ENCODE measurements at places on chromosomes 16 and 17. TPM values are rescaled to one million over a fixed set of nuclear protein-coding genes. Genes with fewer than 3 reads are reported as not detected.
A peak's percentile ranks its signal among the peaks of the same experiment; 100 is the strongest.

NUPR1 gene
- not detected for total RNA-seq

KRTAP2-1 gene
- not detected for total RNA-seq

CHST5 gene
- total RNA-seq, result not detected

SPOP gene
- 61.6 TPM for total RNA-seq

GRCh38 chr16:30186782-30187555, 3.6 kb downstream of the CORO1A start:
- H3K27me3 ChIP-seq, result no peaks in the 10 kb centered on the region
- peak overlapping the region; percentile 100 for H3K27ac ChIP-seq
- H3K4me3 ChIP-seq, result peak overlapping the region; percentile 100
- H3K36me3 ChIP-seq, result peaks cover 44% of the 10 kb centered on the region

- H3K27me3 ChIP-seq, result peaks cover 9% of the 10 kb centered on the region
- DNase-seq, result peak; percentile 87
- H3K27ac ChIP-seq, result no peak overlapping the region
- H3K36me3 ChIP-seq, result peaks cover 6% of the 10 kb centered on the region
These were observed 3.6 kb upstream of the ZNHIT3 start for GRCh38 chr17:36482611-36483504.

DNA sequence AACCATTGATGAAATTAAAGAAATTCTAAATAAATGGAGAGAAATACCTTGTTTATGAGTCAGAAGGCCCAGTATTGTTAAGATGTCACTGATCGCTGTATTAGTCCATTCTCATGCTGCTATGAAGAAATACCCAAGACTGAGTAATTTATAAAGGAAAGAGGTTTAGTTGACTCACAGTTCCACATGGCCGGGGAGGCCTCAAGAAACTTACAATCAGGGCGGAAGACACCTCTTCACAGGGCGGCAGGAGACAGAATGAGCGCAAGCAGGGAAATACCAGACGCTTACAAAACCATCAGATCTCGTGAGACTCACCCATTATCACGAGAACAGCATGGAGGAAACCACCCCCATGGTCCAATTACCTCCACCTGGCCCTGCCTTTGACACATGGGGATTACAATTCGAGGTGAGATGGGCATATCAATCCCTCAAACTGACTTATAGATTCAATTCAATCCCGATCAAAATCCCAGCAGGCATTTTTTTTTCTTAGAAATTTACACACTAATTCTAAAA, 157.2 kb downstream of the ENGASE start:
- no peaks in the 10 kb centered on the region for H3K36me3 ChIP-seq
- DNase-seq, result no peak
- no peak overlapping the region for H3K27ac ChIP-seq
- H3K27me3 ChIP-seq, result peaks cover 2% of the 10 kb centered on the region
- H3K4me3 ChIP-seq, result no peak overlapping the region

GRCh38 chr17:20120836-20121235, 111.7 kb downstream of the SPECC1 start:
- peaks cover 2% of the 10 kb centered on the region for H3K4me1 ChIP-seq
- DNase-seq, result no peak
- peaks cover 1% of the 10 kb centered on the region for H3K27me3 ChIP-seq
- H3K4me3 ChIP-seq, result no peak overlapping the region
- no peak overlapping the region for H3K27ac ChIP-seq

- no peaks in the 10 kb centered on the region for H3K27me3 ChIP-seq
- no peak overlapping the region for H3K4me3 ChIP-seq
- H3K4me1 ChIP-seq, result peaks cover 23% of the 10 kb centered on the region
These were observed 11.0 kb upstream of the CENPT start for GRCh38 chr16:67858500-67858899.

DNA sequence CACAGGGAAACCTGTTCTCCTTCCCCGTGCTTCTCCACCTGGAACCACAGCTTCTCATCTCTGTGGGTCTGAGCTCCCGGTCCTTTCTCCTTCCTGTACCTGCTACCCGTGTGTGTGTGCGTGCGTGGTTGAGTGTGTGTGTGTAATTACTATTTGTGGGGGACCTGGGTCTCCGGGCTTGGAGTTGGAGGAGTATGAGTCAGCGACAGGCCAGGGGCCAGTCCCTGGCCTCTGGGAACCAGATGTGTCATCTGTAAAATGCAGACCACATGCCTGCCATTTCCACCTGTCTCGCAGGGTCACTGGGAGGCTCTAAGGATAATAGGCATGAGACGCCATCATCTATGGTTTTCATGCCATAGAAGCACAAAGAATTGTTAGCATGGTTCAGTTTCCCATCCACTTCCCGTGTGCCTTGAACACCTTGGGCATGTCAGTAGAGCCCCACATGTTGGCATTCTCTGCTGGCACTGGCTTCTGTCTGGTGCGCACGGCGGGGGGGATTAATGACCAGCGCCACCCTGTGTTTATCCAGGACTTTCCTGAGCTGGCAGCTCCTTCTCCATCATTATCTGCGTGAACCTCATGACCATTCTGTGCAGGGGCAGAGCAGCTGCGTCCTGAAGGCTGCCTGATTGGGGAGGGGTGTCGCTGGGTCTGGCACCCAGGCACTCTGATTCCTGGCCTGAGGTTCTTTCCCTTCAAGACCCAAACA, 1.5 kb downstream of the ZNF205 start:
- peaks cover 8% of the 10 kb centered on the region for H3K27me3 ChIP-seq
- H3K4me1 ChIP-seq, result no peaks in the 10 kb centered on the region
- H3K4me3 ChIP-seq, result no peak overlapping the region
- DNase-seq, result no peak

DNA sequence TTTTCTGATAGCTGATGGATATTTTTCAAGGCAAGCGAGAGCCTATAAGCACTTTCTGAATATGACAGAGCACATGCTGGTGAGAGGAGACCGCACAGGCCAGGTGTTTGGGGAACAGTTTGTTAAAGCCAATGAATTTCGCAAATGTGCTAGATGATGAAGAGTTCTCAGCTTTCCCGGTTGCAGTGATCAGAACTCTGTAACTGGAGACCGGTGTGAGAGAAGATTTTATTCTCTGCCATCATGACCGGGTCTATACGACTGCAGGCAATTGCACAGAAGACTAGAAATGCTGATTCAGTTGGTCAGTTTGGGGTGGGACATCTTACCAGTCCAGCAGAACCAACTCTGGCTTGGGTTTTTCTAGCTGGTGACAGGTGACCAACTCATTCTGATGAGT, 25.4 kb downstream of the SMTNL2 start:
- no peak overlapping the region for H3K4me3 ChIP-seq
- no peaks in the 10 kb centered on the region for H3K4me1 ChIP-seq
- H3K27ac ChIP-seq, result no peak overlapping the region
- no peak for DNase-seq
- H3K27me3 ChIP-seq, result peaks cover 19% of the 10 kb centered on the region

GRCh38 chr17:28475151-28475900, 1.9 kb downstream of the SLC13A2 start:
- DNase-seq, result no peak
- H3K4me1 ChIP-seq, result peaks cover 6% of the 10 kb centered on the region
- no peak overlapping the region for H3K4me3 ChIP-seq

DNA sequence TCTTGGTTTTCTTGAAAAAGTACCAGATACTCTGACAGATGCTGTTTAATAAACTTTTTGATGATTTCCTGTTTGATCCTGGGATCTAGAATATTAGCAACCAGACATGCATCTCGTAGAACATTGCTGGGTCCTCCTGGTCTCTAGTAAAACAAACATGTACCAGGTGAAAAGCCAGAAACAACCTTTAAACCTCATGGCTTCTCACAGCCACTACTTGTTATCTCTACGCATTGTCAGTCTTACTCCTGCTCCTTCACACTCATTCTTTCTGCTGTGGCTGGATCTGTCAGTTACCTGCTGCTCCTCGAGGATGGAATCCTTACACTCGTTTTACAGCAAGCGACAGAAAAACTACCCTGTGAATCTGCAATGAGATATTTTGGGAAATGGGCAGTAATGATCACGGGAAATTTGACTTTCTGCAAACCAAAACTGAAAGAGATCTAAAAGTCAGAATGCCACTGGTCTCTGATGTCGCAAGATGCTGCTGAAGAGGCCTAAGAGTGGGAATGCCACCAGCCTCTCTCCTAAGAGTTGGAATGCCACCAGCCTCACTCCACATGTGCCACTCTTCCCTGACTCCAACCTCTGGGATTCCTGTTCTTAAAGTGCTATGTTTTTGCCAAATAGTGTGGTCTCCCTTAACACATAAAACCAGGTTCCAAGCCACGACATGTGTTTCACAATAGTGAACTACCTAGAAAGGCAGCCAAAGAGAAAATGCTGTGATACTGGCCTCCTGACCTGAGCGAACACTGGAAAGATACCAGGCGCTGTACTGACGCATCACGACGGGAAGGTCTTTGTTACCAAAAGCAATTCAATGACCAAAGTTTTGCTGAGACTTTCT, 86.3 kb downstream of the VPS53 start:
- H3K36me3 ChIP-seq, result peaks cover 7% of the 10 kb centered on the region
- no peak overlapping the region for H3K27ac ChIP-seq
- peaks cover 2% of the 10 kb centered on the region for H3K4me1 ChIP-seq
- no peak for DNase-seq
- no peaks in the 10 kb centered on the region for H3K27me3 ChIP-seq
- no peak overlapping the region for H3K4me3 ChIP-seq

- no peak overlapping the region for H3K4me3 ChIP-seq
- no peak for DNase-seq
- H3K36me3 ChIP-seq, result peaks cover 3% of the 10 kb centered on the region
- no peak overlapping the region for H3K27ac ChIP-seq
- peaks cover 7% of the 10 kb centered on the region for H3K4me1 ChIP-seq
These were observed 5.3 kb upstream of the IRX3 start for GRCh38 chr16:54291656-54292487.

GRCh38 chr17:52470553-52470952, 312.0 kb upstream of the CA10 start:
- H3K27me3 ChIP-seq, result no peaks in the 10 kb centered on the region
- H3K4me3 ChIP-seq, result no peak overlapping the region
- no peaks in the 10 kb centered on the region for H3K36me3 ChIP-seq

DNA sequence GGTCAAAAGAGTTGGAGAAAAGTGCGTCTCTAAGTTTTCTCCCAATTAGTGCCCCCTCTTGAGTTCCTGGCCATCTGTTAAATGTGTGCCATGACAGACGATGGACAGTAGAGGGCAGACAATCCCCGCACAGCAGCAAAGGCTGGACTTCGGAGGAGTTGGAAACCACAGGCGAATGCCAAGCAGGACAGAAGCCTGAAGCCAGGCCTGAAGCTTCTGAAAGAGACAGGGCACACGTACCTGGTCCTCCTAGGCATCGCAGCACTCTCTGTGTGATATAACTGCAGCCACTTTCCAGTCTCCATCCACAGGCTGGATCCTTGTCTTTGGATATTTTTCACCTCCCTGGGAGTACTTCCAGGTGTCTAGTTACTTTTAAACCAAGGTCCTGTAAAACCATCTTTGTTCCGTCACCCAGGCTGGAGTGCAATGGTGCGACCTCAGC, 14.5 kb downstream of the C17orf100 start:
- H3K4me3 ChIP-seq, result no peak overlapping the region
- H3K27ac ChIP-seq, result no peak overlapping the region
- DNase-seq, result peak; percentile 63

DNA sequence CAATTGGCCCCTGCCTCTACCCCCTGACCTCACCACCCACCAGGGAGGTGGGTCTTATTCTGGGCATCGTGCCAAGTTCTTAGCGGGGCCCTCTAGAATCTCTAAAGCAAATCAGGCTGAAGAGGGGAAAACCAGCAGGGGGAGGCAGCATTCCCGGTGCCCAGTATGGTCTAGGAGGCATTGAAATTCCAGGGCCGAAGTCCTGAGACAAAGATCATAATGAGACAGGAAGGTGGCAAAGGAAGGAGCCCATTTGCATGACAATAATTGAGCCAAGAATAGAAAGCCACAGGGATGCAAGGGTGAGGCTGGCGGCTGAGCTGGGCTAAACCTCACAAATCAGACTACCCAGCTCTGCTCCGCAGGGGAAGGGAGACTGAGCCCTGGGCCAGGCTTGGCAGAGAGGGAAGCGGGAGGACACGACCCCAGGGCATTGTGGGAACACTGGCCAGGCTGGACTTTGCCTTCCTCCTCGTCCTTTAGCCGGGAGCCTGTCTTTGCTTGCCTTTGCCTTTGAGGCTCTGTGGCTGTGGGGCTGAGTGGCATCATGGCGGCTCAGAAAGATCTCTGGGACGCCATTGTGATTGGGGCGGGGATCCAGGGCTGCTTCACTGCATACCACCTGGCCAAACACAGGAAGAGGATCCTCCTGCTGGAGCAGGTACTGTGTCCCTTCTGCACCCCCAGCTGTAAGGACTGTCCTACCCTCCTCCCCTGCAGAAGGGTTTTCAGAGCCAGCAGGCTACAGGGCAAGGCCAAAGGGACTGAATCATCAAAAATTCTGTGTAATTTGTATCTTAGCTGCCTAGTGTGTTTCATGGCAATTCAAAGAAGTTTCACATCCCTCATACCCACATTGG, at the start of gene PIPOX:
Gene PIPOX, plus strand, starts transcription at position 463 of the 860 bp plus-strand sequence. Its CDS starts 85 bp downstream, at position 548.
- peak; percentile 51 for DNase-seq
- H3K27me3 ChIP-seq, result no peaks in the 10 kb centered on the region
- H3K4me1 ChIP-seq, result peaks cover 9% of the 10 kb centered on the region
- H3K27ac ChIP-seq, result no peak within 1 kb of the TSS
- H3K4me3 ChIP-seq, result no peak within 1 kb of the TSS
- no peaks in the 10 kb centered on the region for H3K36me3 ChIP-seq

DNA sequence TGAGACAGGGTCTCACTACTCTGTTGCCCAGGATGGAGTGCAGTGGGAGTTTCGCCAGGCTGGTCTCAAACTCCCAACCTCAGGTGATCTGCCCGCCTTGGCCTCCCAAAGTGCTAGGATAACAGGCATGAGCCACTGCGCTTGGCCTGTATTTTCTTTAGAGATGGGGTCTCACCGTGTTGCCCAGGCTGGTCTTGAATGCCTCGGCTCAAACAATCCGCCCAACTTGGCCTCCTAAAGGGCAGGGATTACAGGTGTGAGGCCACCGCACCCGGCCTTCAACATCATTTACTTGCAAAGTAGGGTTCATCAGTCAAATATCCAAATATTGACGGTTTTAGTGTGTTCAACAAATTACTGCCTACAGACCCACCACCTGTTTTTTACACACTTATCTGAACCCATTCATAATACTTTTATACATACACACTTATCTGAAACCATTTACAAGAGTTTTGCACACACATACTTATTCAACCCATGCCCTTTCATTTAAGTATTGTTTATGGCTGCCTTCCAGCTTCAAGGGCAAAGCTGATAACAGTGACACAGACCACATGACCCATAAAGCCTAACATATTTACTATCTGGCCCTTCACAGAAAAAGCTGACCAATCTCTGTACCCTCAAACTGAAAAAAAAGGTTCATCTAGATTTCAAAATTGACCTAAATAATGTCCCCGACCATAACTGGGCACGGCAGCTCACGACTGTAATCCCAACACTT, 11.9 kb downstream of the TMEM170A start:
- H3K36me3 ChIP-seq, result peaks cover 13% of the 10 kb centered on the region
- peaks cover 27% of the 10 kb centered on the region for H3K4me1 ChIP-seq
- no peaks in the 10 kb centered on the region for H3K27me3 ChIP-seq
- H3K4me3 ChIP-seq, result no peak overlapping the region
- H3K27ac ChIP-seq, result no peak overlapping the region
- DNase-seq, result no peak

- H3K36me3 ChIP-seq, result no peaks in the 10 kb centered on the region
- H3K27ac ChIP-seq, result no peak overlapping the region
- H3K27me3 ChIP-seq, result no peaks in the 10 kb centered on the region
- H3K4me3 ChIP-seq, result no peak overlapping the region
- DNase-seq, result no peak
These were observed 345.7 kb downstream of the CNTNAP4 start for GRCh38 chr16:76622876-76623275.
